T-helper 2 cell treated with Interferon-gamma antibody and Interleukin-4, amounts not matched to agents 5 μg/mL and 100 μg/mL, for 36 hours (primary cell): ENCODE measurements at places on chromosomes 5 and 9.

- DNase-seq = peak; percentile 52
Observed at GRCh38 chr9:127574072-127574993, 37.7 kb upstream of the STXBP1 start.

GRCh38 chr9:34990908-34991606 is 1.5 kb downstream of the DNAJB5 start:
- no peak for DNase-seq

DNA sequence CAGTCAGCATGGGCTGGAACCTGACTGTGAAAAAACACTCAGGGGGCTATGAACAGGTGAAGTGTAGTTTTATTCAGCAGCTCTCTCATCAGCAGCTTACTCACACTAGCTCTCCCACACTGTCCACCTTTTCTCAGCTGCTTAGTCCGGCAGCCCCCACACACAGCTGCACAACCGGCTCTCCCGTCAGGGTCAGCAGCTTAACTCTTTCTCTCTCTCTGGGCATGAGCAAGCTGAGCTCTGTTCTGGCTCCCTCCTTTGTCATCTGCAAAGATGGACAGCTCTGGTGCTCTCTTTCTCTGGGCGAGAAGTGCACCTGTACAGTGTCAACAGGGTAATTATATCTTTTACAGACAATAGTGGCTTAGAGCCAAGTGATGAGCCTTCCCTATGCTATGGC is 8.2 kb downstream of the DMAC1 start:
- DNase-seq = no peak

GRCh38 chr9:131618071-131618479 is 72.8 kb downstream of the PRRT1B start:
- no peak for DNase-seq

DNA sequence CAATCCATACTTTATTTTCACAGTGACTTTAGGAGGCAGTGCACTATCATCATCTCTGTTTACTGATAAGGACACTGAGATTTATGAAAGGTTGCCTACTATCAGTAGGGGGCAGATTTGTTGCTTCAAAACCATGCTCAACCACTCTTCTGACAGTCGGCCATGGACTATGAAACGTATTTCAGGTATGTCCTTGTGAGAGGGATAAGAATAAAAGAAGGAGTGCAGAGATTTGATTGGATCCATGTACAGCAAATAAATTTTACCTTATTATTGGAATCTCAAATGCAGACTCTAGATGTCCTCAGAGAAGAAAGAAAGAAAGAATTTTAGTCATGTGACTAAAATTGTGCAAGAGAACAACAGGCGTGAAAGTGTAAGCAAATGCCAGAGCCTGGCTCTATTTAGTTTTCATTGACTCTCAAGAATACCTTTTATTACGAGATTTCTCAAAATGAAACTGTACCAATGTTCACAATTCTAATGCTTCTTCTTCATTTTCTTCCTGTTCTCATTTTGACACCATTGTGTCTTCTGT is 296.6 kb upstream of the RASA1 start:
- DNase-seq = no peak

DNA sequence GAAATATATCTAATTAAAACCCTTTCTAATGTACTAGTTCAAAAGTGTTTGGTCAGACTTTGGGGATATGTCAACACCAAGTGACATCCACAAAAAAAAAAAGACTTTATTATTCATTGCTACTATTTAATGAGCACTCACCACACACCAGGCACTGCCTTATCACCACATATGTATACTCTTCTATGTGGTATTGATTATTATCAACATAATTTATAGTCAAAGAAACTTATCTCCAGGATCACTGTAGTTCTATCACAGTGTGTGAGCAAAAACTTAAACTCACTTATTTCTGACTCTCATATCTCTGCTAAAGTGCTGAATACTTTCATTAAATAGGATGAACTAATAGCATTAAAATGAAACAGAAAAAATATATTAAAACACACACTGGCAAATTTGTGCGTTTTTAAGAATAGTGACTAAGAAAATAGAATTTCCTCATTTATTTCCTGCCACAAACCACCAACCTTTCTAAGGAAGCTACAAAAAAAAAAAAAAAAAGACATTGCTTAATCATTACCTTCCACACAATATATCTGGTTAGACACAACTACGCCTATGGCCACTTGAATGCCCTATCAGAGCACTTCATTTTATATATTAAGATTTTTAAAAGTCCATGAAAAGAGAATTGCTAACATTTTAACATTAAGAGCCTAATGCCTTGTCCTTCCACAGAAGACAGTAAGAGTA is 12.8 kb downstream of the SLCO4C1 start:
- no peak for DNase-seq

DNA sequence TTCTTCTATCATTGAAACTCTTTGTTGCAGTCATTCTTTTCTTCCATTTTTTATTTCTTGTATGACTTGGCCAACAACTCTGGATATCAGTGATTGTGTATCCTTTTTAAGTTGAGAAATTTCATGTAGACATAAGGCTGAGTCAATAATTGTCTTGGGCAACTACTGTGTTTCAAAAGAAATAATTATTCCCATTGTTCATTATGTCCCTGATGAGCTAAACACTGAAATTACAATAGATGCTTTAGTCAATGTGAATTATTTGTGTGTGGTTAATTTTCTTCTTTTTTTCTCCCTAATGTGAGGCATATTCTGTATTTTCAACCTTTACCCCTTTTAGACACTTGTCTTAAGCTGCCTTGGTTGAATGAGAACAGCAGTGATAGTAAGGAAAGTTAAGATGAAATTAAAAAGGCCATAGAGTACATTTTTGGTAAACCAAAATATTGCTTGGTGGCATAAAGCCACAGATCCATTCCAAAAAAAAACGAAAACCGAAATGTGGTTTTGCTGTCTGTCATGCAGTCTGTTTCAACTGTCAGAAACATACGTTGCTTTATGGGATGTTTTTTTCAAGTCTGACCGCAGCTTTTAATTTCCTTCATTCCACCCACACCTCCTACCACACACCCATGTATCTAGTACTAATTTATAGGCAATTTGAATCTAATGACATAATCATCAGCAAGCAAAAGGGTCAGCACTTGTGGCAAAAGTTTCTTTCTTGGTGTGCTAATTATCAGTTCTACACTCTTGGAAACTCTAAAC is 21.1 kb downstream of the TLE4 start:
- DNase-seq = peak; percentile 53

GRCh38 chr5:44048276-44048984 is 340.8 kb downstream of the FGF10 start:
- DNase-seq = no peak

GRCh38 chr5:14006823-14007520 is 62.5 kb upstream of the DNAH5 start:
- no peak for DNase-seq

DNA sequence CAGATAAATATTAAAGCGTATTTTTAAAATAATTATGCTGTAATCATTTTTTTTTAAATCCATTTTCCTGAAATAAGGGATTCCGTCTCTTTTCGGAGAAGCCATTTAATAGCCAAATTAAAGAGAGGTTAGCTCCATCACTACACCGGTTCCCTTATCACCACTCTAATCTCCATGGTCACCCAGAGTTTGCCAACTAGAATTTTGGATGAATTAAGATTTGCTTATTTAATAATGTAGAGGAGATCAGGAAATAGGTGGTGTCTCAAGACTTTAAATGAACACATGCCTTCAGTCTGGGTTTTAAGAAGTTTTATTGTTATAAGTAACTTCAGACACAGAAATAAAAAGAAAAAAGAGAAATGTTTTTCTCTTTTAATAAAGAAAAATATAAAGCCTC is 151.7 kb downstream of the TTC39B start:
- DNase-seq = no peak

GRCh38 chr5:157130925-157131324 is 11.7 kb downstream of the MED7 start:
- DNase-seq = no peak

GRCh38 chr5:134580001-134580460 is 52.6 kb downstream of the SAR1B start:
- no peak for DNase-seq

DNA sequence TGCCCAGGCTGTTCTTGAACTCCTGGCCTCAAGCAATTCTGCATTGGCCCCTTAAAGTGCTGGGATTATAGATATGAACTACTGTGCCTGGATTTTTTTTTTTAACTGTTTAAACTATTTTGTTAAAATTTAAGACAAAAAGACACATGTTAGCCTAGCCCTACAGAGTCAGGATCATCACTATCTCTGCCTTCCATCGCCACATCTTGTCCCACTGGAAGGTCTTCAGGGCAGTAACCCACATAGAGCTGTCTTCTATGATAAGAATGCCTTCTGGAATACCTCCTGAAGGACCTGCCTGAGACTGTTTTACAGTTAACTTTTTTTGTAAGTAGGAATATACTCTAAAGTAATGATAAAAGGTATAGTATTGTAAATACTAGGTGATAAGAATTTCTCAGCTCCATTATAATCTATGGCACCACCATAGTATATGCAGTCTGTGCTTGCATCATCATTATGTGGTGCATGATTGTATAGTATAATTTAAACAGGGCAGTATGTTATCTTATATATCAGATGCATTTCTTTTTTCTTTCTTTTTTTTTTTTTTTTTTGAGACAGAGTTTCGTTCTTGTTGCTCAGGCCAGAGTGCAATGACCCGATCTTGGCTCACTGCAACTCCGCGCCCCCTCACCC is 52.7 kb downstream of the DENND4C start:
- DNase-seq = no peak

DNA sequence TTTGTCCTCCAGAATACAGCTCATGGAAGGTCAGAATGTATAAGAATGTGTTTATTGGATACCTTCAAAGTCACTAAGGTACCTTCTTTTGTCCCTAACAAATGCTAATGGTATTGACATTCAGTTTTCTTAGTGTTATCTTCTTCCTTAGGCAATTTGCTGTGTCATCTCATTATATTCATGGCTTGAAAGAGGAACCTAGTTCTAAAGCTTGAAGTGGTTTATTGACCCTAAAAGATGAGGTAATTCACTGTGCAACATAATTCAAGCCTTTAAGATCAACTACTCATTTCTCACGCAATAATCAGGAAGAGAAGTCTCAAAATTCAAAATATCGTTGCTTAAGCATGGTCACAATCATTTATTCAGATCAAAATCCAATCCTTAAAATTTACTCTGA is 342.7 kb upstream of the RIOK2 start:
- no peak for DNase-seq

DNA sequence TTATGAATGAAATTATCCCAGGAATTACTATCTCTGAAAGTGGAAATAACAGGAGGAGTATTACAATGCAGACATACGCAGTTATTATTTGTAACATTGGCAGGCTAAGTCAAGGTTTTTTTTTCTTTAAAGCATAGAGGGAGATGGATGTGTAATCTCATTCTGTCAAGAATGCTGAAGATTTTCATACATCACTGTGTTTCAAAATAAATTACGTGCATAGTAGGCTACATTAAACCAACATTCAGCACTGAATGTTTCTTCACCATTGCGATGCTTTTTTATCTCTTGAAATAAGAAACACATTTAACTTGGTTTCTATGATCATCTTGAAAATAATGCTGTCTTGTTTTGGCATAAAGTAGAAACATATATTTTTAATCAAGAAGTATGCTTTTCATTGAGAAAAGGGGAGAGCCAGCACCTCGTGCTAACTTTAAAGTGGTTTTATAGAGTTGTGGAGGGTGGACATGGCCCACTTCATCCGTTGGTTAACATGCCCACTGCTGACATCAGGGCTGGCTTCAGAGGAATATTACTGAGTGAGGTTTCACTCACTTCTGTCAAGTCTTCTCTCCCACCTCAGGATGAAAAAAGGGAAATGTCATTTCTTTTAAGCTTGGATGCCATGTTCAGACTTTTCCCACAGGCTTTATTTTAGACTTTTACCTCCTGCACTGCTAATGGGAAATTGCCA is 203.6 kb upstream of the MEF2C start:
- DNase-seq = no peak

DNA sequence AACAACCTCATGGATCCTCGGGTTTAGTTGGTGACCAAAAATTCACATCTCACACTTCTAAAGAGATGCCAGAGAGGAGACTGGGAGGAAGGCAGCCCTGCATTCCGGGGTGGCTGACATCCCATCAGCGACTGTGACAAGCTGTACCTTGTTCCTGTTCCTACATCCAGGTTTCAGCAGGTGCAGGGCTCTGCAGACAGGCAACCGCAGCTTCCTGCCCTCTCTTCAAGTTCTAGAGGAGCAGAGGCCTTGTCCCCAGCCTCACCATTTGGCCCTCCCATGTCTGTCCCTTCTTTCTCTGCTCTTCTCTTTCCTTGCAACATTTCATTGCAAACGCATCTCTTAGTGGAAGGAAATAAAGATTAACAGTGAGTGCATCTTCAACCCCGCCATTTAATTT is 454.6 kb downstream of the IRX1 start:
- DNase-seq = no peak

GRCh38 chr5:180470966-180471582 is 23.1 kb upstream of the CNOT6 start:
- DNase-seq = peak; percentile 17

DNA sequence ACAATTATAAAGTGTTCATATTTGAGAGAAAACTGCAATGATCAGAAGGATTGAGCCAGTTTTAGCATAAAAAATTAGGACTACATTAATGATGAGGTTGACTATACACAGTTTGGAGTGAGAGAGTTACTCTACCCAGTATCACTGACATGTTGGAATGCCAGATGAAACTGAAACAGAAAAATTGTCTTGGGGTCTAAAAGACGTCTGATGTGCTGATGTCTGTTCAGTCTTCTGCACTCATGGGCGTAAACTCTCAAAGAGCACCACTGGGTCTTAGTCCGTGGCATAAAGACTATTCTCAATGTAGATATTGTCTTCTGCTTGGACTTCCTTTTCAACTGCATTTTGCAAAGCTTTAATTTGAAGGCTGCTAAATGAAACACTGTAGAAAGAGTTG is 29.5 kb downstream of the HAVCR1 start:
- no peak for DNase-seq

- DNase-seq = no peak
Observed at GRCh38 chr9:8155706-8156105, 356.1 kb upstream of the DMAC1 start.

DNA sequence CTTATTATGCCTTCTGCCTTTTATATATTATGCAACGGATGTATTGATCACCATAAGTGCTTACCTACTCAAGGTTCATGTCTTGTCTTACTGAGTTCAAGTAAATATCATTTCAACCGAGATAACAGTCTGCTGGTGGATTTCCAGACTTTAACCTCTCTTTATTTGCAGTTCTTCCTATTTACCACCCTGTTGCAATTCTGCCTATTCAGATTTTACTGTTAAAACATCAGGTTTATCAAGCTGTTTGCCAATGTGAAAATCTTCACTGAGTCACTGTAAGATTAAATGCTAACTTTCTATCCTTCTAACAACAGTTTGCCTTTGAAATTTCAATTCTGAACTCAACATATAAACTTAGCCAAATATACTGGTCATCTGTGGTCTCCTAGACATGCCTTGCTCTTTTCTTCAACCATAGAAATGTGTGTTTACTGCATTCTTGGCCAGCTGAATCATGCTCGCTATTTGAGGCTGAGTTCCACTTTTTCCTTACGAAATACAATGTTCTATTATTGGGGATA is 471.7 kb upstream of the RORB start:
- no peak for DNase-seq

DNA sequence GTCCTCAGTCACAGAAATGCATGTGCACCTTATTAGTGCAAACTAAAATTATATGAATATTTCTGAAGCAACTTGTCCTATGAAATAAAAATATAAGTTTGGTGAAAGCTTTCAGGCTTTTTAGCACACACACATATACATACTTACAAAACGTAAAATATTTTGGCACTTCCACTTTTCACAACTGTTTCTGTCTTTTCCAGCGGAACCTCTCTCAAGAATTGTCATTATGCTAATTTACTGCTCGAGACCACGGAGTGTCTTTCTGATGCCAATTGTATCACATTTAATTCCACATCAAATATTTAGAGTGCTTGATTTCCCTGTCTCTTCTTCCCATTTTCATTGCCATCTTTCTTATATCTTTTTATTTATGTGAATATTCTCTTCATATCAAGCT is 100.4 kb downstream of the MEF2C start:
- no peak for DNase-seq
